ENCODE measurements at places on chromosomes 11 and 22. TPM values are rescaled to one million over a fixed set of nuclear protein-coding genes. Genes with fewer than 3 reads are reported as not detected.

DNA sequence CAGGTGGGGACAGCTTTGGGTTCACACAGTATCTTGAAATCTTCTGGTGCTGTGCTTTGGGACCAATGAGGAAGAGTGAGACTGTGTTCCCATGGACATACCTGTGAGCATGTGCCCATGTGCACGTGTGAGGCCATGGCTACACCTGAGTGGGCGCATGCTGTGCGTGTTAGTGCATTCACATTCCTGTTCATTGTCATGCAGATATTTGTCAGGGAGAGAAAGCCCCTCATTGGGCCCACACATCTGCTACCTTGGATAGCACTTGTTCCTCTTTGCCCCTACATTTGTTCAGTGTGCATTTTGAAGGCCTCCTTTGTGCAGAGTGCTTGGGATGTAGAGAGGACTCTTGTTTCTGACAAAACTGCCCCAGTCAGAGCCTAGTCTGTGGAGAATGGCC is 154.3 kb upstream of the E2F8 start:
- no peak for DNase-seq

DNA sequence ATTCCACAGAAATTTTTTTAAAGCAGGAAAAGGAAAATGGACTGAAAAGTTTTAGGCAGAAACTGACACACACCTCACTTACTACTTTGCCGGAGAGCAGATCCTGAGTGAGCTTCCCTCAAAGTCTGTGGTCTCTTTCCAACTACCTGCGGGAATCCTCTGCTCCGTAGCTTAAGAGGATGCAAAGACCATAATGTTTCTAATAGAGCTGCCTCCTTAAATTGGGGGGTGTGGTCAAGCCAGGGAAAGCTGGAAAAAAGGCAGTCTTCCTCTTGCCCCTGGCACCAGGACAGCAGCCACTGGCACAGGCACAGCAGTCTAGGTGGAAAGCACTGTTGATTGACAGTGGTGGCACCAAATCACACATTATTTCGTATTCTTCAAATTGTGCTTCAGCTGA is at the start of gene ETS1:
Gene ETS1 (minus strand): TSS at position 144 of the 400 bp plus-strand sequence. CDS start 14,428 bp downstream, outside the sequence.
- DNase-seq = no peak

- DNase-seq = no peak
Observed at GRCh38 chr11:37558619-37559210, 960.7 kb upstream of the RAG2 start.

Gene TP53AIP1
- not detected for total RNA-seq

GRCh38 chr11:9357041-9357440 is 27.4 kb upstream of the IPO7 start:
- DNase-seq = no peak

- no peak for DNase-seq
Observed at GRCh38 chr22:22938672-22939587, 51.3 kb downstream of the IGLL5 start.

DNA sequence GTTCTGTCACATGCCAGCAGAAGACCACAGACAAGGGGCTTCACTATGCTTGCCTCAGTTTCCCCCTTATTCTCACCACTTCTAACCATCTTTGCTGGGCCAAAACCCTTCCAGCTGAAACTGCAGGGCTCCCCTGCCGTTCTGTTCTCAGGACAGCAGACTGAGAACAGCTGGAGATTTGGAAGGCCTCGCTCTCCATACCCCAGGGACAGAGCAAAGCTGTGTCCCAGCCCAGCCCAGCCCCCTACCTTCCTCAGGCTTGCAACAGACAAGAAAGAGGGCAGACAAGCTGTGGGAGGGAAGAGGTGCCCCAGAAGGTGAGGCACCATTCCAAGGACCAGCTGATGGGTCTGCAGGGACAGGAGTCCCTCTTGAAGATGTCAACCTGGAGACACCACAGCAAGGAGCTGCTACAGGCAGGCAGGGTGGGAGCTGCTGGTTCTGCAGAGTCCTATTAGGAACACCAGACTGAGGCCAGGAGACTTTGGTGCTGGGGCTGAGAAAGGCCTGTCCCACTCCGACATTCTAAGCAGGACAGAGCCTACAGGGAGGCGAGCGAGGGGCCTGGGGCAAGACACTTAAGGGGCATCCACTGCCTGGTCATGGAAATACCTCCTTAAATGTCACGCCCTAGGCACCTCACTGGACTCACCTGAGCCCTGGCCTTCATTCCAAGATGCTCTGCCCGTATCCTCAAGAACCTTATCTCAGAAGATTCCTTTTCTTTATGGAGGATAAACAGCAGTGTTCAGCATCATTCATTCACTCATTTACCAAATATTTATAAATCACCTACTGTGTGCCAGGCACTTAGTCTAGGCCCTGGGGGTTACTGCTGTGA is 6.9 kb downstream of the SCN2B start:
- no peak for DNase-seq

DNA sequence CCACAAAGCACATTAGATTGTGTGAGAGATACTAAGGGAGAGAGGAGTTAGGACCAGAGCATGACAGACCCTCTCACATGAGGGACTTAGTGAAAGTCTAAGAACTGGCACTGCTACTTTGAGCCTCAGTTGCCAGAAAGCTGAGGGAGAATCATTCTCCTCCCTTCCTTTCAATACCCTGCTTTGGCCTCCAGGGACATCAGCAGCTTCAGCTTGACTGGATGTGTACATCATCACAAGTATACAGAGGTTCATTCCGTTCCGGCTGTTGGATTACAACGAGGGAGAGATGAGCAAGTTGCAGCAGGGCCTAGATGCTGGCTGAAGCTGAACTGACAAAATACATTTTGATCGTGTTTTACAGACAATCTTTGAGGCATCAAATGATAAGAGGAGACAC is 15.7 kb upstream of the ANO5 start:
- no peak for DNase-seq

DNA sequence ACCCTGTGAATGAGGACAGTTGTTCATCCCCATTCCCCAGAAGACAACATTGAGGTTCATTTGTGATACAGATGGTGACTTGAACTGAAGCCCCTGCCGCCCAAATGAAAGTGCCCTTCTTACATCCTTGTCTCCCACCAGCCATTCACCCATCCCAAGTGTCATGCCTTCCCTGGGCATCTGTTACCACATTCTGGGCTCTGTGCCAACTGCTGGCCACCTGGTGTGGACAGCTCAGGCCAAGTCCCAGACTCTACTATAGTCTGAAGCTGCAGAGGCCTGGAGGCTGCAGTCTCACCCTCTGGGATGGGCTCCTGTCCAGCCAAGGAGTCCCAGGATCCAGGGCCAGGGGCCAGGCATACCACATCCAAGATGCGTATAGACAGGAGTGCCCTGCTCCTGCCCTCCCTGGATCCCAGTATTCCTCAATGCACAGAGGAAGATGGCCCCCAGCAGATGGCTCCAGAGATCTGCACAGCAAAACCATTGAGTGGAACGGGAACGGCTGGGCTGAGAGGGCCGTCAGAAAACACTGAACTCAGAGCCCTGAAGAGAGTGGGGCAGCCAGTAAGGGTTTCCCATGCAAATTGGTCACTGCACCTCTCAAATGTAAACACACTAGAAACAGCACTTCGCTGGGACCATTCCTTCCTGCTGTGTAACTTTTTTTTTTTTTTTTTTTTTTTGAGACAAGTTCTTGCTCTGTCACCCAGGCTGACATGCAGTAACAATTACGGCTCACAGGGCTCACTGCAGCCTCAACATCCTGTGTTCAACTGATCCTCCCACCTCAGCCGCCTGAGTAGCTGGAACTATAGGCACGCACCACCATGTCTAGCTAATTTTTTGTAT is 22.8 kb downstream of the ARRB1 start:
- no peak for DNase-seq

Gene RCN1
- total RNA-seq = 333 TPM

GRCh38 chr11:2270322-2271076 is at the start of gene ASCL2:
ASCL2 (minus strand) TSS chr11:2270588; CDS start chr11:2270332, 256 bp downstream.
- DNase-seq = no peak

Data from glomerular endothelial cell (primary cell).